Stimulated activated CD8-positive, alpha-beta memory T cell treated with anti-CD3 and anti-CD28 coated beads, Interleukin-7, amount 100 ng/mL, for 1 hour (primary cell): ENCODE measurements at places on chromosomes 5 and 9.

DNA sequence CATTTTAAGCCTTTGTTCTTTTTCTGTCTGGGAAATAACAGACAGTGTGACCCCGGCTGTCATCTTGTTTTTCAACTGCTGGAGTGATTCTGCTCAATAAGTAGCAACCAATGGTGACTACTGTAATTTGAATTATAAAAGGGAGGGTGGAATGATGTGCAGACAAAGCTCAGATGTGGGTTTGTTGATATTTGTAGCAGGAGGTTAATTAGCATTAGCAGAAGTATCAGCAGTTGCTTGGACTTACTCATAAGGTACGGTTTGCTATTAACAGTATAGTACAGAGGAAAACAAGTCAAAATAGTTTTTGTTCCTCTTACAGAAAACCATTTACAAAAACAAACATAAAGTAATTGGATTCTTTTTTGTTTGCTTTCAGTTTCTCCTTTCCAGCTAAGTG lies 140.4 kb downstream of the TUSC1 start:
- no peak for DNase-seq

GRCh38 chr5:162752612-162753011 lies 684.8 kb upstream of the CCNG1 start:
- DNase-seq = no peak

DNA sequence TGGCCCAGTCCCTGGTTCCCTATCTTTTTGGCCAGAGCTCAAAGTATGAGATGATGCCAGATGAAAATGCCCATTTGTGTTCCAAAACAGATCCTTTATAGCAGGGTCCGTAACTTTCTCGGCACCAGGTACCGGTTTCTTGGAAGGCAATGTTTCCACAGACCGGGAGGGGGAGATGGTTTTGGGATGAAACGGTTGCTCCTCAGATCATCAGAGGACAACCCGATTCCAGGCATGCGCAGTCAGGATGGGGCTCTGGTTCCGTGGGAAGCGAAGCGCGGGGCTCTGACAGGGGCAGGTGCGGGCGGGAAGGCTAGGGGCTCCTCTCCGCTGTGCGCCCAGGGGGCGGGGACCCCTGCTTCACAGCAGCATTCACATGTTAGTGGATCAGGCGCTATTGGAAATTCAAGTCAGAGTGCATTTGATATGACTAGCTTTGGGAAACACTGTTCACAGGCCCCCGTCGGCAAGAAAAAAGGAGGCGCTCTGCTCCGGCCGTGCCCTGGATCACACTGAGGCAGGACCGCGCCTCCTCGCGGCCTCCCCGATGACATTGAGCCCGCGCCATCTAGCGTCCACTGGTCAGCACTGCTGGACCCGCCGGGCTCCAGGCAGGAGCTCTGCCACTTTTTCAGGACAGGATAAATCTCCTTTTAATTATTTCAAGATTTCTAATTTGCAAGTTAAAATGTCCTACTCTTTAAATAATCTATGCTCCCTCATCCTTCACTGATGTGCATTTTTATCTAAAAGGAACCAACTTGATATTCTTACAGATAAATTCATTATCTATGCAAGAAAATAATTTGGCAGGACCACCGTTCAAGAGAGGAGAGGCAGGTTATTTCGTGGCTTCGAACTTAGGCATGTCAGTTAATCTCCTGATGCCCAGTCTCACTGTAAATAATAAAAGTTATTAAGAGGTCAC lies 190.0 kb downstream of the FANCC start:
- peak; percentile 20 for DNase-seq

DNA sequence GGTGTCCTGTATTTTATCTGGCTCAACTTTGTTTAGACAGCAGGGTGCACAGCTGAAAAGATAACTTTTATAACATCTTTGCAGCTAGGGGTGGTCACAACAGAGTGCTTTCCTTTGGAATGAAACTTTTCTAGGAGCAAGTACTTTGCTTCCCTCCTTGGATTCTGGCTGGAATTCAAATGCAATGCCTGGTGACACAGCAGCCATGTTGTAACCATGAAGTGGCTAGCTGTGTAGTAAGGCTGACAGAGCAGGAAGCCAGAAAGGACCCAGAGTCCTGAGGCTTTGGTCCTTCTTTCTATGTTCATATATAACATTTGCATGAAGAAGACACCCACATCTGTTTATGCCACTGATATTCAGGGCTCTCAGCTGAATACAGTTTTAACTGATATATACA lies 48.1 kb downstream of the TENT4A start:
- DNase-seq = no peak

DNA sequence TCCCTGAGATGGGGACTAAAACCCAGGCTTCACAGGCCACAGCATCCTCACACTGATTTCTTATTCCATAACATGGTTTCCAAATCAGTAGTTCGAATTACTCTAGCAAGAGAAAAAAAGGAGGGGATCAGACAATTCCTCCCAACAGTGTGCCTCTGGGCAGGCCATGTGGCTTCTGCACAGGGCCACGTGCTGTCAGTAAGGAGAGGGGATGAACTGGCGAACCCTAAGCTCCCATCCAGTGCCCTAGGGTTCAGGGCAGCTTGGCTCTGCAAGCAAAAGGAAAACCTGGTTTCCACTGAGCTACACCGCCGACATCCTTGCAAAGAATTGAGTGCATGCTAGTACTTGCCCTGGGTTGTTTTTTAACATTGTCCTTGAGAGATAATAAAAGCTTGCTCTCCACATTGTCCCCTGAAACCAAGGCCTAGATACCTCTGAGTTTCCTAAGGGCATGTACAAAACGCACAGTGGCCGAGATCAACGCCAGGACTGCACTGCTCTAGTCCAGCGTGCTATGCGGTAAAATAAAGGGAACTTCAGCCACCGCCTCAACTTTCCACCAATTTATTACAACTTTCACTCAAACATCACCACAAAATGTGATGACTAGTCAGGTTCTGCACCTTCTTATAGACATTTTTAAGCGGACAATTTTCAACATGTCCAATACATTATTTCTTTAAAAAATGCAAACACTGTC lies 4.5 kb downstream of the CAMSAP1 start:
- no peak for DNase-seq

- DNase-seq = peak; percentile 1
Observed at GRCh38 chr5:65172486-65173129, 309.1 kb downstream of the ADAMTS6 start.

DNA sequence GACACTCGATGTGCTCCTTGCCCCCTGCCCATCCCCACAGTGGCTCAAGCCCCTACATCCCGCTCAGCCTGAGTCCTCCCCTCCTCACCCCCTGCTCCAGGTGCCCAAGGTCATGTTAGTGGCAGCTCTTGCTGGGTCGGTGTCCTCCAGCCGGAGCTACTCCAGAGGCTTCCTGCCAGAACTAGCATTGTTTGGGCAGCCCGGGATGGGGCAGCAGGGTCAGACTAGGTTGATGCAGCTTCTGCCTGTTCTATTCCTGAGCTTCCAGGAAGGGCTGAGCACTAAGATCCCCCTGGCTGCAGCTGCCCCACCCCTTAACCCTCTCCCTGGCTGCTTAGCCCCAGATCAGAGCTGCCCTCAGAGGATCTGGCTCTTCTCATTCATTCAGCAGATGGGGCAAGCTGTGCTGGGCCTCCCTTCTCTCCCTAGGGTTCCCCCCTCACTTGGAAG lies 671 bp downstream of the RGS14 start:
- no peak for DNase-seq

DNA sequence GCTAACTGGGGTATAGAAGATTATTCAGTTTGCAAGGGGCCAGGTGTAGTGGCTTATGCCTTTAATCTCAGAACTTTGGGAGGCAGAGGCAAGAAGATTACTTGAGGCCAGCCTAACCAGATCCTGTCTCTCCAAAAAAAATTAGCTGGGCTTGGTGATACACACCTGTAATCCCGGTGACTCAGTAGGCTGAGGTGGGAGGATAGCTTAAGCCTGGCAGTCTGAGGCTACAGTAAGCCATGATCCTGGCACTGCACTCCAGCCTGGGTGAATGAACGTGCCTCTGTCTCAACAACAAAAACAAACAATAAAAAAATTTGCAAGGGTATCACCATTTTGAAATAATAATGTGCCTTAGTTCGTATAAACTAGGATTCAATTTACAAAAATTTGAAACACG lies 51.3 kb downstream of the BAAT start:
- no peak for DNase-seq
